Stimulated activated CD8-positive, alpha-beta memory T cell treated with anti-CD3 and anti-CD28 coated beads, Interleukin-2, amount 100 ng/mL, for 1 hour (primary cell): ENCODE measurements at places on chromosomes 2 and 18.

GRCh38 chr2:46872902-46873603 is 42.6 kb downstream of the MCFD2 start:
- no peak for DNase-seq

DNA sequence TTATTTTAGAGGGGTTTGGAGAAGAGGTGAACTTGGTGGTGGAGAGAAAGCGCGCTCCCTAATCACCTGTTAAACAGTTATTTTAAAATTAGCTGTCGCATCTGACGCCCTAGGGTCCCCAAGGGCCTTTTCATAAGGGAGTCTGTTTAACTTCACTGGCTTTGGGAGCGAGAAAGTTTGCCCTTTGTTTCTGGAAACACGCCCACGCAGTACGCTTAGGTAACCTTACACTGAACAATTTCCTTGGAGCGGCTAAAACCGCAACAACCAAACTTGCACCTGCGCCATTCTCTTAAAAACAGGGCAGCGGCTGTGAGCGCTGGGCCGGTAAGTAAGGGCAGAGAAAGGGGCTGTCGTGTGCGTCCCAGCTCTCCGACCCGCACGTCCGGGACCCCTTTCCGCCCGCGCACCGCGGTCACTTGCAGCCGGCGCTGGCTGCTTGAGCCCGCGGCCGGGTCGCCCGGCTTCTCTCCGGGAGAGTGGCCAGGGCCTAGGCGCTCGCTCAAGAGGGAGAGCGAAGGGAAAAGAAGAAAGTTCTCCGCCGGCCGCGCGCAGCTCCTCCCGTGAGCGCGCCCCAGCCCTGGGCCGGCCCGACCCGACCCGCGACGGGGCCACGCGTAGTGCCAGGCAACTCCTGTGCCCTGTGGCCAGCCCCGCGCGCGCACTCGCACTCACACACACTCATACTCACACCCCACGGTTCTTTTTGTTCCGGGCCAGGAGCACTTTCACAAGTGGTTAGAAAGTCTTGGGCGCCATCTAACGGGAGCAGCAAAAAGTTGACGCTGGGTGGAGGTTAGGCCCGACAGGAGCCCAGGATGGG is 19.2 kb downstream of the POU3F3 start:
- no peak for DNase-seq

DNA sequence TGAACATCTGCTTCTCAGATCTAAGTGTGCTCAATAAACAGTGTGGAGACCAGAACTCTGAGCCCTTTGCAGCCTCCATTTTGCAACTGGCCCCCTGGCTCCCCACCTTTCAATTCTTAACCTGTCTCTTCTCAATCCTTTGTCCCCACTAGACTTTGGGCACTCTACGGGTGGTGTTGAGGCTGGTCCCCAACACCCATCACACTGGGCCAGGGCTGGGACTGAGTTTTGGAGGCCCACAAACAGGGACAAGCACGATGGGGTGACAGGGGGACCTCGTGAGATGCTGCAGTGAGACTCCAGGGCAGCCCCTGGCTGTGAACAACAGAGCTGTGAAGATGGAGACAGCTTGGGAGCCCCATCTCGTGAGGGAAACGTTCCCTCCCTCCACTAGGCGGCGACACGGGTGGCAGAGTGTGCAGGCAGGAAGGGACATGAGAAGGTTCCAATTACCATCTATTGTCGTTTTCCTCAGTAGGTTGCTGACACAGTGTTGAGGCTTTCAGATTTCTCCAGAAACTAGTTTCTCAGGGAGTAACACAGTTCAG is 1.2 kb downstream of the ANKMY1 start:
- DNase-seq, result peak; percentile 52

DNA sequence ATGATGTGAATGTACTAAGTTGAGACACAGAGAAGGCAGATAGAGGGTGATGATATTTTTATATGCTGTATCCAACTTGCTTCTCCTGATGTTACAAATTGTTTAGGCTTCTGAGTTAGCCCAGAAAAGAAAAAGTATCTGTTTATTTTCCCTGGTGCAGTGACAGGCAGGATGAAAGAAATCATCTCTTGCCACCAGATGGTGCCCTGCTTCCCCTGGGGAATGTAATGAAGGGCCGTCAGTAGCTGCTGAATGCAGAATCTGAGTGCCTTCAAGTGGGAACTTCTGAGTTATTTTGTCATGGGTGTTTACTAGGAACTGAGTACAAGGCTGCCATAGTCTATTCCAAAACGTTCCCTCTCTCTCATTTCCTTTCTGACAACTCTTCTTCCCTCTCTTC is 525.6 kb downstream of the MBD2 start:
- no peak for DNase-seq

GRCh38 chr18:61535401-61535800 is 202.2 kb downstream of the CDH20 start:
- no peak for DNase-seq
